ENCODE measurements at places on chromosomes 2 and 18.

DNA sequence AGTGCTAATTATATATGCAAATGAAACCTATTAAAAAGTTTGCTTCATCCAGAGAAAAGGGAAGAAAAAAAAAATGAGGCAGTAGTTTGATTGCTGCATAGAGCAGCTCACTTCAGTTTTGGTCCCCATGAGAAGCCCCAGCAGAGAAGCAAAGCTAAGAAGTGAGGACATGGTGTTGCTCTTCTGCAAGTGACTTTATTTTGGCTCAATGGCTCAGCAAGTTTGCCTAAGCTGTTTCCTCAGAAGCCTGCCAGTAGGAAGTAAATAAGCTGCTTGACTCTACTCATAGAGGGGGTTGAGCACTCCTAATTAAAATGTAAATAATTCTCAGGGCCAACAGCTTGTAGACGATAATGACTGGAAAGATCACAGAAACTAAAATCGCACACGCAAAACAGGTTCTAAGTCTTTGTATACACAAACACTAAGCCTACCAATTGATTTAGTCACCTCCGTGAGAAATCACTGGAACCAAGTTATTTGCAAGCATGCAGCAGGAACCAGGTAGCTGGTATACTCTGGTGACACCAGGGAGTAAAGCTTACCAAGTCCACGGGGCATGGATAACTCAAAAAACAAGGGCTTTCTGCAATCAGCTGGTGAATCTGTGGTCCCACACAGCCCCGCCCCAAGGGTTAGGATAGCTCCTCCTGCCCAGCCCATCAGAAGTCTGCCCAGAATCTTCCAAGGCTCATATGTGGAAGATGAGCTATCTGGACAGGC is 39.7 kb upstream of the NABP1 start:
- no peak for DNase-seq

GRCh38 chr18:5974696-5975095 is 79.4 kb upstream of the TMEM200C start:
- DNase-seq, result no peak

DNA sequence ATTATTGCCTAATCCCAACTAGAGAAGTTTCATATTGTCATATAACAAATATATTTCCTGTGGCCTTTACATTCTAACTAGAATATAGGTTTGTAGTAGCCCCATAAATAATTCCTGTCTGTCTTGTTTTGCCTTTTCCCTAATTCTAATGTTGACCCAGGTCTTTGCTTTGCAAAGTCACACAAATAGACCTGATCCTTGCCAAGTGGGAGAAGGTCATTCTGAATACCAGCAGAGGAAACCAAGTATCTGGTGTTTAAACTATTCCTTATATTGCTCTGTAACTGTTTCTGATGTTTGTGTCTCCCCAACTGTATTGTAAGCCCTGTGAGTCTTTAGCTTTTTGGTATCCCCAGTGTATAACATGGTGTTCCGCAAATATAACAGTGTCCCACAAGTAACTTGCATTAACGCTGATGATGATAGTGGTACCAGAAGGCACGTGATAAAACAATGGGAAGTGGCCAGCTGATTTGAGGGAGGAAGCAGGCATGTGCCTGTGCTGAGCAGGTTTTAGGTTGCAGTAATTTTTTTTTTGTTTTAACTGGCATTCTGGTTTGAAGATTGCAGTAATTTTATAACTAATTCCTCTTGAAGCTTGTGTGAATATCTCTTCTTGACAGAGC is 11.1 kb downstream of the HADHB start:
- DNase-seq, result no peak

GRCh38 chr2:26555246-26556133 is 77.6 kb upstream of the OTOF start:
- no peak for DNase-seq

GRCh38 chr18:79164706-79165105 is 95.5 kb downstream of the ATP9B start:
- no peak for DNase-seq

- no peak for DNase-seq
Measured at GRCh38 chr2:64624108-64624610, 29.6 kb downstream of the SERTAD2 start.

- DNase-seq, result no peak
Measured at GRCh38 chr2:601387-601698, 75.9 kb downstream of the TMEM18 start.

- no peak for DNase-seq
Measured at GRCh38 chr2:192073878-192074277, 120.9 kb downstream of the TMEFF2 start.

DNA sequence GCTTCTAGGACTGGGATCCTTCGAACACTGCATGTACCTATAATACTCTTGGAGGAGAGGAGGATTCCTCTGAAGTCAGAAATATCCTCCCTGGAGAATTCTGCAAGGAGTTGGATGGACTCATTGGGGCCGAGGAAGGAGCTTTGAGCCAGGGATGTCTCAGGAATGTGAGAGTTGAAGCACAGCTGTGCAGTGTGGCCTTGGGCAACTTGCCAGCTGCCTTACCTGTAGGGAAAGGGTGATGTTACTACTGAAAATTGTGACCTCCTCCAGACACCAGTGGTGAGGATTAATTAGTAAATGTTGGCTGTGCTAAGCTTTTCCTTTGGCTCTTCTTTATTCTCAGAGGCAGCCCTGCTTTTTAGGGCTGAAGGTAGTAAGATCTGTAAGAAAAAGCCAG is 41.4 kb downstream of the FMNL2 start:
- DNase-seq, result no peak

GRCh38 chr2:146365041-146365440 is 1479.8 kb upstream of the ACVR2A start:
- no peak for DNase-seq

DNA sequence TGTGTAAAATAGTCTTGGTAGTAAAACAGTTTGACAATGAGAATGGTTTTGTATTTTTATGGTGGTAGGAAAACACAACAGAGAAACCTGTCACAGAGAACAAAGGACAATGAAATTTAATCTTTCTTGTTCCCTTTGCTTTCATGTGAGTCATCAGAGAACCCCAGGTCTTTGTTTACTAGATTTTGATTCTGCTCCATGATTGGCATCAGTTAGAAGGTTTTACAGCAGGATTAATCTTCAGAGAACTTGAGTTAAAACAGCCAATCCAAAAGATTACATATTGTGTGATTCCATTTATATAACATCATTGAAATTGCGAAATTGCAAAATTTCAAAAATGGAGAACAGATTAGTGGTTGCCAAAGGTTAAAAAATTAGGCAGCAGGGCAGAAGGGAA is 2.5 kb downstream of the APLF start:
- no peak for DNase-seq

DNA sequence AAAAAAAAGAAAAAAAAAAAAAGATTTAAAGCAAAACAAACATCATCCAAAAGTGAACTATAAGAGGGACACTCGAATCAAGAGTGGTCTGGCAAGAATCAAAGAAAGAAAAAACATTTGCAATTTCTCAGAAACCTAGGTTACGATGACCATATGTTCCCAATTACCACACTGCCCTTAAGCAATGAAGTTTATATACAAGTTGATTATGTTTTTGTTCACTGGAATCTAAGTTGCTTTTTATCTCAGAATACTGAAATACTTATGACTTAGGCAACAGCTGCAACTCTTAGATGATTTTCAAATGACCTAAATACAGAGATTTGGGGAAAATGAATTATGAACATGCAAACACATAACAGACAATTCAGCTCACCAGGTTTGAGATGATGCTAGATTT is 597.1 kb upstream of the CHAC2 start:
- no peak for DNase-seq

GRCh38 chr2:165239856-165240515 is 772 bp downstream of the SCN2A start:
- no peak for DNase-seq

- DNase-seq, result no peak
Measured at GRCh38 chr2:70730730-70731129, 37.3 kb downstream of the ADD2 start.

GRCh38 chr2:38194751-38195150 is 118.8 kb upstream of the CYP1B1 start:
- no peak for DNase-seq

- DNase-seq, result no peak
Measured at GRCh38 chr2:84686783-84687476, 170.6 kb downstream of the DNAH6 start.

DNA sequence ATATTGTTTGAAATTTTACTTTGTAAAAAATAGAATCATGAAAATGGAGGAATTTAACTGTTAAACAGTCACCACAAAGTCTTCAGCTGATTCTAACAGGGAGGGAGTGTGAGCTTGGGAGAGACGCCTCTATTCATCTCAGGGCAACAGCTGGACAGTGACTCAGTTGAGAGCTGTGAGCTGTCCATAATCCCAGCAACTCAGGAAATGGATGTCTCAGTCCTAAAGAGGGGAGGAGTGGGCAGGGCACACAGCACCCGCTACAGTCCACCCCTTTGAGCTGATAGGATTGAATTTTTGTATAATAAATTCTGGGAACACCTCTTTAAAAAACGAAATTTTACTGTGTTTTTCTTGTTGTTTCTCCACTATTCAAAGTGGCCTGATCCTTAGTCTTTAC is 255.1 kb upstream of the THUMPD2 start:
- DNase-seq, result no peak

DNA sequence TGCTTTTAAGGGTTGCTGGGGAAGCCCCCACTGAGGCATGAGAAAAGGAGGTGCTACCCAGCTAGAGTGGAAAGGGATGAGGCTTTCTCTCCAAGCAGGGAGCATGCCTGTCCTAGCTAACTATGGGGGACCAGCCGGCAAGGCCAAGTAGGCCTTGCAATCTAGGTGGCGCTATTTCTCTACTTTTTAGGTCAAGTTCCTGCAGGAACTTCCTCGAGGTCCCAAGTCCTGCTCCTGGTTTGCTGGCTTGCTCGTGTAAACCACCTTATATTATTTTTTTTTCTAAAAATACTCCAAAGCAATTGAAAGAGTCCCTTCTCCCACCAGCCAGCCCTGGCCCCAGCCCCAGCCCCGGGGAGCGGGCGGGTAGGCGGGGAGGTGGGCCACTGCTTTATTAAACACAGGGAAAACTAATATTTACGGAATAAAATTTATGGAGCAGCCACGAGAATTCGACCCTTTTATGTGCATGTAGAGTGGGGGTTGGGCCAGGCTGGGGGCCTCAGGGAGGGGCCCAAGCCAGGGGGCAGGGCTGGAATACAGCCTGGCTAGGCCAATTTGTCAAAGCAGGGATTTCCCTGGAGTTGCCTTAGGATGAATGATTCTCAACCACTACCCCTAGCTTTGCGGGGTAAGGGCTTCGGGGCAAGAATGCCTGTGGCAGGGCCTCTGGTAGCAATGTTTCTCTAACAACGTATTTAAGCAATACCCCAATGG is 12.8 kb upstream of the IHH start:
- DNase-seq, result no peak

GRCh38 chr2:172119089-172119488 is 16.4 kb upstream of the DLX2 start:
- no peak for DNase-seq

DNA sequence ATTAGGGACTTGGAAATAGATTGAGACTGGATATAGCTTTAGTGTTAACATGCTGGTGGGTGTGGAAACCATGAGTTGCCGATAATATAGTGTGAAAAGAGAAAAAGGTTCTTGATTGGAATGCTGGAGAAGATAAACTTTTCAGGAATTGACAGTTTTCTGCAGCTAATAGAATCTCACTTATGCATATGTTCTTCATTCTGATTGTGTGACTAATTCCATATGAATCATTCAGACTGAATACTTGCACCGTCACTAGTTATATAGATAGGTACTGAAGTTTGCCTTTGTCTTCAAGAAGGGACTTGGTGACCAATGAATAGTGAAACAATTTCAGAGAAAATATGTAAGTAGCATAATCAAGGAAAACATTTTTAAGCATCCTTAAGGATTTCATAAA is 225.7 kb upstream of the FOSL2 start:
- DNase-seq, result no peak

- DNase-seq, result no peak
Measured at GRCh38 chr2:99205491-99205890, 24.5 kb downstream of the MRPL30 start.

GRCh38 chr18:13642440-13642827 is 83.9 kb downstream of the FAM210A start:
- DNase-seq, result no peak

GRCh38 chr2:157469726-157470125 is 25.8 kb upstream of the CYTIP start:
- no peak for DNase-seq

- DNase-seq, result no peak
Measured at GRCh38 chr2:222318026-222318711, 19.4 kb upstream of the PAX3 start.

- DNase-seq, result no peak
Measured at GRCh38 chr2:131584380-131584779, 56.7 kb downstream of the CCDC74A start.

DNA sequence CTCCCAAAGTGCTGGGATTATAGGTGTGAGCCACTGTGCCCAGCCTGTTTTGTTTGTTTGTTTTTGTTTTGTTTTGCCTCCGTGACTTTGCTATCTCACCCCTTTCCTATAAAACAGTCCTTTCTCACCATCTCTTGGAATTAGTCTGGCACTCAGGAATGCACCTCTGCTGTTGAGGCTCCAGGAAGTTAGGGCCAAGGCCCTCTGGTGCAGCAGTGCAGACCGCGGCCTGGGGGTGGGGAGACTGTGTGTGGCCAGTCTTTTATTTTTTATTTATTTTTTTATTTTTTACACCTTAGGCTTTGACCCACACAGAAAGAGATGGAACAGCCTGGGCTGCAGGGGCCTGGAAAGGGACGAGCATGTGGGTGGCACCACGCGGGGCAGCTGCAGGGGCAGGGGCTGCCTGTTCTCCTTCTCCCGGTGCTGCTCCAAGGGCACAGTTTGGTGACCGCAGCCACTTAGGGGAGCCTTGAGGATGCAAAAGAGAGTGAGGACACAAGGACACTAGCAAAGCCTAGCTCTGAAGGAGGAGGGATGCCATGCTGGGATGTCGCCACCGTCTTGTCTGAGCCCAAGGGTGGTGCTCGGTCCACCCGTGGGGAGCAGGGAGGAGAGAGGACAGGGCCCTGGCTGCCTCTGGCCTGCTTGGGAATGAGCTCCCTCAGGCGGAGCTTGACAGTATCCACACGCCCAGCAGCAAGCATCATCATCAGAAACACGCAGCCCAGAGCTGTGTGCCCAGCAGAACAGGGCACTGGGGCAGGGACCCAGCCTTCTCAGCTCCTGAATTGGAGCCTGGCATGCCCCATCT is 19.4 kb upstream of the ALPI start:
- no peak for DNase-seq

- DNase-seq, result no peak
Measured at GRCh38 chr2:132038179-132038882, 123.4 kb downstream of the ANKRD30BL start.

DNA sequence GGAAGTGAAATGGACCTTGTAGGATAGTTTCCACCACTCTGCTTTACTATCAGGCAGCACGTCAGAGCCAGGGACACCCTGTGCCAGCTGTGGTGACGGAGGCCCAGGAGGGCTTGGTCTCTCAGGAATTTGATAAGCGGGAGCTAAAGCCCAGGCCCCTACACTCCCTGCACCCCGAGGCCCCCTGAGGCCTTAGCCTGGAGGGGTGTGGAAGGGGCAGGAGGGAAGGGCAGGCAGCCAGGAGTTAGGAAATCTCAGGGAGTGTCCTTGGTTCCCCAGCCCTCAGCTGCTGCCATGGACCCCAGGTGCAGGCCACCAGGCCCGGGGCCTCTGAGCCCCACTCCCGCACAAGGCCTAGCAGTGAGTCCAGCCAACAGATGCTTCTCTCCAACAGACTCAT is 38.2 kb downstream of the PDIA6 start:
- DNase-seq, result no peak
